ENCODE measurements at places on chromosomes 2 and 18.
A peak's percentile ranks its signal among the peaks of the same experiment; 100 is the strongest.

DNA sequence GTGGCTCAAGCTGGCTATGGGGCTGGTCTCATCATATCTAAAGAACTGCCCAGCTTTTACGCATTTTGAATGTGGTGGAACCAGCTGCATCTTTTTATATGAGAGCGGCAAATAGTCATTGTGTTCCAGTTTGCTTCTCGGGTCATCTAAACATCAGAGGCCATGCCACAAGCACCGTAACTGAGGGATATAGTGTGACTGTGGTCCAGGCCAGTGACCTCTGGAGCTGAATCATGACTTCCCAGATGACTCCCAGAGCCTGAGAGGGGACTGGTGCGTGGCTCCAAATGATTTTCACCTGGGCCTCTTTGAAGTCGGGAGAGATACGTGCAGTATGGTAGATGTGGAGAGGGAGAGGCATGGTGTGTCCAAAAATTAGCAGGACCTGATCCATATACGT is 271.0 kb downstream of the NEDD4L start:
- DNase-seq = no peak

DNA sequence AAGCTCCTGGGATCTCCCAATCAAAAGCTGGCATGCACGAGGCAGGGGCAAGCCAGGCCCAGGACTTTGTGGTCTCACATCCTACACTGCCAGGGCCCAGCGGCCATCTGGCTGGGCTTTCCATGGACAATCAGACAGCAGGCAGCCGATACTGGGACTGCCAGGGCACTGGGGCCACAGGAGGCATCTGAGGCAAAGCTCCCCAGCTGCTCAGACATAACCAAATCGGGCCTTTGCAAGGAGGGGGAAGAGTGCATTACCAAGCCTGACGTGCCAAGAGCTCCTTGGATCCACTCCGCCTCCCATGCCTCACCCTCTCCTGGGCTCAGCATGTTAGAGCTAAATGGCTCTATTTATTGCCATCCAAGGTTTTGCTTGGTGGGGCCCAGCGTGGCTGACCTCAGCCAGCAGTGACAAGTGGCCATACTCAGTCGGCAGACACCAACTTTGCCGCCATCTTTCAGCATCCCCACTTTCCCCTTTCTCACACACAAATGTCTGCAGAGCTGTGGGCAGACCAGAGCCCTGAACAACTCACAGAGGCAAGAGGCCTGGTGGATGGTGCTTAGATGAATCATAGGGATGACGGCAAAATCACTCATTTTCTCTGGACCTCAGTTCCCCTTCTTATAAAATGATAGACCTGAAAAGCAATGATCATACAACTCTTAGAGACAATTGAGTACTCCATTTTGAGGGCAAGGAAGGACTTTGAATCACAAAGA is 200.8 kb downstream of the TTC32 start:
- no peak for DNase-seq

DNA sequence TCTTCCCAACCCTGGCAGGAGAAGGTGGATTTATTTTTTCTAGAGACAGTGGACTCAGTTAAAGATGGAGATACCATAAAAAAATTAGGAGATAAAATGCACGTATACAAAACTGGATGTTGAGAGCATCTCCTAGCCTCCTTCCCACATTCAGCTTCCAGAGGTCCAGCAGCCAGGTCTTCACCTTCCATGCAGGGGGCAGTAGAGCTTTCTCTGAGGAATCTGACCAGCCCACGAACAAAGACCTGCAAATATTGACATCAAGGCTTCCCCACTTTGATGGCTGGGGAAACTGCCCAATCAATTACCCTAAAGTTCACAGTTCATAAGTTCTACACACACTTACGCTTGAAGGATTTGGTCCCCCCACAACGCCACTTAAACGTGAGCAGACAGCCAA is 24.5 kb downstream of the AQP4 start:
- DNase-seq = no peak

DNA sequence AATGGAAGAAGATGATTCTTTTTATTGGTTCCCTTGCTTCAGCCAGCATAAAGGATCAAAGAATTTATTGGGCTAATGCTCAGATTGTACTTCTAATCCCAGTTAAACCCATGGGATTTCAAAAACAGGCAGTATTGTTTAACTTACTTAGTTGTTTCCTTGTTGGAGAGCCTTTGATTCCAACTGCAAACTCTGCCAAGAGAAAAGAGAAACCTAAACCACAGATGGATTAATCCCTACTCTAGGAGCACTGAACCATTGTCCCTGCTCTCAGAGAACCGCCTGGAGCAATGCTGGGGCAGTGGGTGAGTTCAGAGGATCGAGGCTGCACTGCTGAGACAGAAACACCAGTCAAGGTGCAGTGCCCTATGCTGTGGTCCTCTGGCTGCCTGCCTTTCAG is 44.9 kb upstream of the SIGLEC15 start:
- no peak for DNase-seq

- DNase-seq = no peak
Measured at GRCh38 chr2:233081731-233082221, 21.6 kb downstream of the INPP5D start.

DNA sequence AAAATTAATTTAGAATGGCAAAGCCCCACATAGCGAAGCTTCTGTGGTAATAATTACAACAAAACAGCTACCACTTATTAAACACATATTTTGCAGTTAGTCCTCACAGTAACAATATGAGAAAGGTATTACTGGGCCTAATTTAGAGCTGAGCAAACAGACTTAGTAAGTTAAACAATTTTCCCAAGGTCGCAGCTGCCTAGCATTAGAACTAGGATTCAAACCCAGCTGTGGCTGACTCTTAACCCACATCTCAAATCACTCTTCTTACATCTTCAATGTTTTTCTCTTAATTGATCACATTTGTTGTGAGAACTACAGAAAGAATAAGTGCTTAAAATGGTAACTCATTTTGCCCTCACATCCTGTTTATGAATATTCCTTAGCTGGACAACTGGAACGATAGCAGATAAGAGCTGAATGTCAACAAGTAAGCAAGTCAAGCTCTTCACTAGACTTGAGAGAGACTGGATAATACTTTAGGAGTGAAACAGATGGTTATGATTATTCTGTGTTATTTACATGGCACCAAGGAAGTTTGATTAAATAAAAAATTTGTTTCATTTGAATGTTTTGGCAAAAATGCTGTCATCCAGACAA is 59.4 kb upstream of the TMEM17 start:
- DNase-seq = no peak

GRCh38 chr2:7377916-7378569 is 460.8 kb downstream of the RNF144A start:
- DNase-seq = peak; percentile 64

DNA sequence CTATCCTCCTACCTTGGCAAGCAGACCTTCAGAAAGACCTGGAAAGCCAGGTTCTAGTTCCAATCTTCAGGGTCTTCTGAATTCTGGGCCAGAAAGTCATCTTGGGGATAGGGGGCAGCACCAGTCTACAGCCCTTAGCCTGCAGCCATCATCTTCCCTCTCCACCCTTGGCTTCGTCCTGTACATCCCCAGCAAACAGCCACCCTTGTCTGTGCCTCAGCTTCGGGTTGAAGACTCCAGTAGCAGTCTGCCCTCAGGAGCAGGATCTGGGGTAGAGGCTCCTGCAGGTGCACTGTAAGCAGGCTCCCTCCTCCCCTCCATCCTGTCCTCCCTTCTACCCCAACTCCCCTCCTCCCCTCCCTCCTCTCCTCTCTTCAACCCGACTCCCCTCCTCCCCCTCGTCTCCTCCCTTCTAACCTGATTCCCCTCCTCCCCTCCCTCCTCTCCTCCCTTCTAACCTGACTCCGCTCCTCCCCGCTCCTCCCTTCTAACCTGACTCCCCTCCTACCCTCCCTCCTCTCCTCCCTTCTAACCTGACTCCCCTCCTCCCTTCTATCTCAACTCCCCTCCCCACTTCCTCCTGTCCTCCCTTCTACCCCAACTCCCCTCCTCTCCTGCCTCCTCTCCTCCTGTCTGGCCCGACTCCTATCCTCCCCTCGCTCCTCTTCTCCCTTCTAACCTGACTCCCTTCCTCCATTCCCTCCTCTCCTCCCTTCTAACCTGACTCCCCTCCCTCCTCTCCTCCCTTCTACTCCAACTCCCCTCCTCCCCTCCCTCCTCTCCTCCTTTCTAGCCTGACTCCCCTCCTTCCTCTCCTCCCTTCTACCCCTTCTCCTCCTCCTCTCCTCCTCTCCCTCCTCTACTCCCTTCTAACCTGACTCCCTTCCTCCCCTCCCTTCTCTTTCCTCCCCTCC is 90.1 kb upstream of the SMAD2 start:
- DNase-seq = no peak

GRCh38 chr2:151840216-151841046 is 12.2 kb upstream of the ARL5A start:
- no peak for DNase-seq

- no peak for DNase-seq
Measured at GRCh38 chr2:180787330-180787729, 193.1 kb upstream of the UBE2E3 start.

GRCh38 chr2:146615778-146616177 is 1229.1 kb upstream of the ACVR2A start:
- DNase-seq = no peak

DNA sequence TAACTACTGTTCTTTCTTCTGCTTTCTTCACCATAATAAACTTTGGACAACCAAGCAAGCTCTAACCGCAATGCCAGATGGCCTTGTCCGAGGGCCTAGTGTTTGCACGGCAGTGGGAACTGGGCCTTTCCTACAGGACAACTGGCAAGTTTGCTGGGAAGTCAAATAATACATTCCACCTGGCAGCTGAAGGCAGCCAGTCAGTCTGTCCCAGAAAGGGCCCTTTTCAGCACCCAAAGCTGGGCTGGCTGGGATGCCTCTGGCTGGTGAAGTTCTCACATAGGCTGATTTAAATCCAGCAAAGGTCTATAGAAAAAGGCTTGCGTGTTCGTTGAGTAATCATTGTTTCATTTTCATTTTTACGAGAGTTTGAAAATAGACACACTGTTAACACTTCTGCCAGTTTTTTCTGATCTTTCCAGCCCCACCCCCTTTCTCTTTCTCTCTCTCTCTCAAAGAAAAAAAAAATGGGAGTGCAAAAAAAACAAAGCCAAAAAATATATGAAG is 110.0 kb upstream of the EPAS1 start:
- no peak for DNase-seq

- DNase-seq = no peak
Measured at GRCh38 chr2:128374001-128374710, 55.5 kb upstream of the HS6ST1 start.

DNA sequence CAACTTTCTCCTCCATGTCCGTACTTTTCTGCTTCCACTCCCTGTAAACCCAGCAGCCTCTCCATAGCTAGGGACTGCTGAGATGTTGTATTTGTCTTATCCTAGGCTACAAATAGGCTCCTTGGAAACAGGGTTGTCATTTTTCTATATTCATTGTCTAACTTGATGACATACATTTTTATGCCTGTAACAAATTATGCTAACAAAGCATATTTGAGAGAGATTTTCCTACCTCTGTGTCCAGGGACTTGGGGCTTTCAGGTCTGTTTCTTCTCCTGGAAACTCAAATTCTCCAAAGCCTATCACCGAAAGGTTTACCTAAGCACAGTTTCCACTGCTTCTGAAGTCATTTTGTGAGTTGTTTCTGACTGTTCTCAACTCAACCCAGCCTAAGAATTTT is 102.7 kb downstream of the UBE2E3 start:
- no peak for DNase-seq

Measured in NCI-H1694 (cell line).